ENCODE measurements at places on chromosomes 7 and 10.

DNA sequence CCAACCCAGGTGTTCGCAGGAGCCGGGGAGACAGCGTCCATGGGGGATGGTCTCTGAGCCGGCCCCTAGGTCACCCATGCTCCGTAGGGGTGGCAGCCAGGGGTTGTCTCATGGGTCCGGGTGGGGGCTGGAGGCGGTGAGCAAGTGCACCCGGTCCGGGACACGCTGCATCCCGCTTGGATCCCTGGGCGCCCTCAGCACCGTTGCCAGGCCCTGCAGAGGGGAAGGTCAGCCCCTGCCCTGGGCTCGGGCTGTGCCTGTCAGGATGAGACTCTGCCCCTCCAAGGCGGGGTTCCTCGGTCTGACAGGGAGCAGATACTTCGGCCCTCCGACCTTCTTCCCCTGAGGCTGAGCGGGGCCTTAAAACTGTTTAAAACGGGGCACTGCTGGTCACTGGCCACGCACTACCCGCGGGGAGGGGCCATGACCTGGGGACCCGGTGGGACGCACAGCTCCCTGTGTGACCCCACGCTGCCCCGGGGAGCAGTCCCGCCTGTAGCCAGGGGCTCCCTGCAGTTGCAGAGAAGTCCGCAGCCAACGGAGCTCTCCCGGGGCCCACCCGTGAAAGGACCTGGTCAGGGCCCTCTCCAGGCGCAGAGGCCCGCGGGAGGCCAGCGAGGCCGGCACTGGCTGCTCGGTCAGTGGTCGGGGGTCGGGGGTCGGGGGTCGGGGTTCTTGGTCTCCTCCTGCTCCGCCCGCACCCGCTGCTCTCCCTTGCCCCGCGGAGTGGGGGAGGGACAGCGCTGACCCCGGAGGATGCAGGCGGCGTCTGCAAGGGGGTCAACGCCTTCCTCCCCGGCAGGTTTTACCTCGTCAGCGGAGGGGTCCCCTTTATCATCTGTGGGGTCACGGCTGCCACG is 33.4 kb upstream of the KNDC1 start:
- no peak for DNase-seq

- DNase-seq = no peak
Measured at GRCh38 chr7:139683137-139683921, 94.5 kb downstream of the HIPK2 start.

GRCh38 chr7:18400275-18400674 is 95.3 kb upstream of the HDAC9 start:
- DNase-seq = no peak

- DNase-seq = no peak
Measured at GRCh38 chr10:77513781-77514331, 123.8 kb downstream of the KCNMA1 start.

- DNase-seq = no peak
Measured at GRCh38 chr10:122293156-122293960, 22.3 kb downstream of the BTBD16 start.

DNA sequence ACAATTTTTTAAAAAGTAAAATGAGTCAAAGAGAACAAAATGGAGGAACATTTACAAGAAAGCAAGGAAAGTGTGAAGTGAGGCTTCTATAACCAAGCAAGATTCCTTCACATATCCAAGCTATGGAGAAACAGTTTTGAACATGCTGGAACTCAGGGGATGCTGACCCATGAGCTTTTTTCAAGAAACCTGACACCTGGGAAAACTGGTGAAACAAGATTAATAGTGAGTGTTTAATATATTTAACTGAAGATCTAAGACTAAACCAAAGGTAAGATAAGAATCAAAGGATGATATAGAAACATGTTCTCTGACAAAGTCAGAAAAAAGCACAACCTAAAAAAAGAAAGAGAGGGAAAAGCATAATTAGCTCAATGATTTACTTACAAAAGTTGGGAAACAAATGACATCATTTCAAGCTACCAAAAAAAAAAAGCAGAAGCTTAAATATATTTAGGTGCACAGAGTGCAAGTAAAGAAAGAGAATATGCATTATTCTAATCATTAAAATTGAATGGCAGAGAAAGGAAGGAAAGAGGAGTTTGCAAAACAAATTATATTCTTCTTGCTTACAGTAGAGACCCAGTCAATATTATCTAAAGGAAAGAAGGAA is 24.9 kb downstream of the C7orf25 start:
- no peak for DNase-seq

- DNase-seq = no peak
Measured at GRCh38 chr10:34006471-34006870, 672.0 kb upstream of the NRP1 start.

- no peak for DNase-seq
Measured at GRCh38 chr7:5672468-5672867, 109.0 kb downstream of the RNF216 start.

GRCh38 chr10:114305521-114305925 is 66.5 kb downstream of the VWA2 start:
- no peak for DNase-seq

DNA sequence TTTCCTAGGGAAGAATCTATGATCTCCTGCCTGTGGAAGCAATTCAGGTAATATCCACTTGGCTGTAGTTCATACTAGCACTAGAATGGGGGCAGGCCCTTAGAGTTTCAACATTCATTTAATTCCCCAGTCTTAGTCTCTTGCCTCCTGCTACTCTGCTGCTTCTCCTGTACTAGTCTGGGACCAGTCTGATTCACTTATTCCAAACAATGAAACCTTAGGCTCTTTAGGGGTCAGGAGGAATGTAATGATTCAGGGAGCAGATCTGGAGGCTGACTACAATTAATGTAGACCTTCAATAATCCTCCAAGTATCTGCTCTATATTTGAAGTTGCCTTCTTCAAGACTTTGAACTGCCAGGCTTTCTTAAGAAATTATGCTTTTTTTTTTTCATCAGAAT is 101.8 kb downstream of the GNAT3 start:
- no peak for DNase-seq

DNA sequence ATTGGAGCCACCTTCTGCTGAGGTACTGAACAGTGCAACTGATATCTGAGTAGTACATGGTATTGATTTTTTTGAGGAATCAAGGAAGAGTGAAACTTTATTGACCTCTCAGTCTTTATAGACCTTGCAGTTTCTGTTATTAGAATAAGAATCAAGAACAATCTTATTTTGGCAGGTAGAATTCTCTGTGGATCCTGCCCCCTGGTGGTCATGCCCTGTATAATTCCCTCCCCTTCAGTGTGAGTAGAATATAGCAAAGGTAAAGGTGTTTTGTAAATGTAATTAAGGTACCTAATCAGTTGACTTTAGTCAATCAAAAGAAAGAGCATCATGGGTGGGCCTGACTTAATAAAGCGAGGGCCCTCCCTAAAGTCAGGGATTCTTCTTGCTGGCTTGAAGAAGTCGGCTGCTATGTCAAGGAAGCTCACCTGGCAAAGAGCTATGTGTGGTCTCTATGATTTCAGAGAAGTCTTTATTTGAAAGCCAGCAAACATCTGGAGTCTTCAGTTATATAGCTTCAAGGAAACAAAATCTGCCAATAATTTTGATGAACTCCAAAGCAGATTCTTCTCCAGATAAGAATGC is 142.8 kb downstream of the LSM5 start:
- DNase-seq = no peak

GRCh38 chr10:105121743-105122142 is 480.7 kb downstream of the SORCS3 start:
- no peak for DNase-seq

DNA sequence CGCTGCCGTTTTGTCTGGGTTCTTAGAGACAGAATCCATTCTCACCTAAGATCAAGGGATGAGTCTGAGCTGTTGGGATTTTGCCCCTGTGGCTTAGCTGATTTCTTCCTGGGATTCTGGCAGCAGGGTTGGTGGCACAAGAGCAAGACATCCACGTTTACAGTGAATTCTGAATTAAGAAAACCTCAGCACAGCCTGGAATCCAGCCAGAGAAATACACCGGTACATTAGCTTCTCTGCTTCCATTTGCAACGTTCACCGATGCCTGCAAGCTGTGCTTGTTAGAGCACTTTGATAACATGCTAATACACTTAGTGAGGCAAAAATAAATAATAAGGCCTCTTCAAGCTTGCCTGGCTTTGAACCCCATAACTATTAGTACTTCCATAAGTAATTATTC is 569.8 kb downstream of the CALN1 start:
- DNase-seq = no peak

GRCh38 chr10:75042292-75042974 is 69.0 kb upstream of the SAMD8 start:
- DNase-seq = no peak
